ENCODE measurements at places on chromosomes 7 and 10.

DNA sequence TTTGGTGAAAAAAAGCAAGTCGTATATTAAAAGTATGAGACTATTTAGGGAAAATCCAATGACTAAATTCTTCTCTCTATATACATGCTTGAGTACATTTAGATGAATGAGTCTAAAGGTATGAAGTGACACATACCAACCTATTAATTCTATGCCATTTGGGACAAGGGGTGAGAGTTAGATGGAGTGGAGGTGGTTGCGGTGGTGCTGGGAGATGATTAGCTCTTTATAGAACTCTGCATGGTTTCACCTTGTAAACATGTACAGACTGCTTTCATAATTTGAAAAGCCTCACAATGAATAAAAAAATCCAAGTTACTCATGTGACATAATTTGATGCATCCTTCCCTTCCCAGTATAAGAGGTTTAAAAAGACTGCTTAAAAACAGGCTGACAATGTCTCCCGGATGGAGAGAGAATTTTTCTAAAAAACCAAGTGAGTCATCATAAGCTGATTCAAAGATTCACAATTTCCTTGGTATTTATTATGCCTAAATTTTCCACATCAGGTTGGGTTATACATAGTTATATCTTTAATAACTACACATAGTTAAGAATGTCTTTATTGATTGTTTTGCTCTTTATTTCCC, 572.8 kb downstream of the REEP3 start:
- peak; percentile 38 for DNase-seq

DNA sequence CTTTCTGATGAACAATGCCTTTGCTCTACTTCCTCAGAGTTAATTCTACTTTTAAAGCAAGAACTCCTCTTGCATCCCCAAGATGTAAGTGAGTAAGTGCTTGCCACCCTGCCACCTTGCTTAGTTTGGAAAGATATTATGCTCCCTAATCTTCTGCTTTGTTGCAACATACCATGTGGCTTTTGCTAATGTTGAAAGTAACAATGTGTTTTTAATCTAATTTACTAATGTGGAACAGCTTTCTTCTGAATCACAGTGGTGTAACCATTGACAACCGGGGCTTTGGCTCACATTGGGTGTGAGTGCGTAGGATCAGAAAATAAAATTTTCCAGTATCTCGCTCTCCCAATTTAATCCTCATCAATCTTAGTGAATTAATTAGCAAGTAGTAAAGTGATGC, 254.1 kb upstream of the PTER start:
- no peak for DNase-seq

- no peak for DNase-seq
These were observed 219.5 kb upstream of the KCND2 start for GRCh38 chr7:120053390-120053961.

- no peak for DNase-seq
These were observed 32.3 kb upstream of the OSBPL3 start for GRCh38 chr7:25012254-25012653.

GRCh38 chr7:91847876-91848588, 32.5 kb downstream of the MTERF1 start:
- no peak for DNase-seq

DNA sequence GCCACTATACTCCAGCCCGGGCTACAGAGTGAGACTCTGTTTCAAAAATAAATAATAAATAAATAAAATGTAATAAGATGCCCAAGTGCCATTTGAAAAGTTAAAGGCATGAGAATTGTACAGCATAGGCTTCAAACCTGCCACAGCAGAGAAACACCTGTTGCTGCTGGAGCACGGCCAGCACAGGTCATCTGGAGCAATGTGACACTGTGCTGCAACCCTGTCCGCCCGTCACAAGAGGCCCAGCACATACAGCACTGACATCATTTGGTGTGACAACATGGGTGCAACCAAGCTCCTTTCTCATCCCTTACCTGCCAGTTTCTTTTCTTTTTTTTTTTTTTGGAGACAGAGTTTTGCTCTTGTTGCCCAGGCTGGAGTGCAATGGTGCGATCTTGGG, 1.3 kb downstream of the RFC2 start:
- no peak for DNase-seq

GRCh38 chr7:139968931-139969330, 93.8 kb downstream of the PARP12 start:
- no peak for DNase-seq

DNA sequence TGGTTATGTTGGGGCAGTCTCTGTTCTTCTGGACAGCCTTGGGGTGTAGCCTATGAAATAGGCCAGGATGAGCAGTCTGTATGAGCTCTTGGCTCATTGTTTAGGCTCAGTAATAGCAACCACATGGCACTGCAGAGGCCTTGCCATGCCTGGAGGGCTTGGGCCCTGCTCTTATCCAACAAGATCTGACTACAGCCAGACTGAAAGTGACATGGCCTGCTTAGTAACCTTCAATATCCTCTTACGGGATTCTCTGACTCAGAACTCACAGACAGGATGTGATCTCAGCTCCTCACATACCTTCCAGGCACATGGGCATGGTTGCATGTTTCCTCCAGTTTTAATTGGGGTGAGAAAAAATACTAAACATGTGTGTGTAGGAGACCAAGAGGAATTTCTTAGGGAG, 289.3 kb downstream of the PTEN start:
- no peak for DNase-seq

GRCh38 chr10:122856902-122857301, 11.2 kb upstream of the CUZD1 start:
- no peak for DNase-seq

DNA sequence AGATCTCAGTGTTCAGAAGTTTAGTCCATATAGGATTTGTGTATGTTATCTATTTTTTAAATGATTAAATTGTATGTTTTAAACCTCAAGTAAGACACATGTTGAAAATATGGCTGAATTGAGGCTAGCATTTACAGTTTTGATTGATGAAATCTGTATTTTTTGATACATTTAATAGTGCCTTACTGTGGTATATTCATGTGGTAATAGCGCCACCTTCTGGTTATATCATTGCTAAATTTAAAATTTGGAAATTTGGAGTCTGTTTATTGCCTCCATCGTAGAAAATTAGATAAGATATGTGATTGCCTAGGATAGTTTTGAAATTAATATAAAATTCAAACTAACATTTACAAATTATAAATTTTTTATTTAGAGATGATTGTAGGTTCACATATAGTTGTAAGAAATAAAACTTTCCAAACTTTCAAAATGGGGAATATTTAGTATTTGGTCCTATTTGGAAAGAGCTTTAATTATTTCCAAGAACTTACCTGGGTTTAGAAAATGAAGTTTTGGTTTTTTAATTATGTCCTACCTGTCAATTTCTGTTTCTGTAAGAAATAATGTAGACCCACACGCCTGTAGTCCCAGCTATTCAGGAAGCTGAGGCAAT, 19.1 kb upstream of the ARMS2 start:
- DNase-seq: no peak

- no peak for DNase-seq
These were observed 4.1 kb downstream of the KLF6 start for GRCh38 chr10:3780771-3781467.

- DNase-seq: no peak
These were observed 43.2 kb downstream of the DPYSL4 start for GRCh38 chr10:132229834-132230556.

- DNase-seq: no peak
These were observed 68.9 kb upstream of the NMT2 start for GRCh38 chr10:15237351-15237750.

- no peak for DNase-seq
These were observed 73.6 kb downstream of the EMX2 start for GRCh38 chr10:117616179-117616578.

DNA sequence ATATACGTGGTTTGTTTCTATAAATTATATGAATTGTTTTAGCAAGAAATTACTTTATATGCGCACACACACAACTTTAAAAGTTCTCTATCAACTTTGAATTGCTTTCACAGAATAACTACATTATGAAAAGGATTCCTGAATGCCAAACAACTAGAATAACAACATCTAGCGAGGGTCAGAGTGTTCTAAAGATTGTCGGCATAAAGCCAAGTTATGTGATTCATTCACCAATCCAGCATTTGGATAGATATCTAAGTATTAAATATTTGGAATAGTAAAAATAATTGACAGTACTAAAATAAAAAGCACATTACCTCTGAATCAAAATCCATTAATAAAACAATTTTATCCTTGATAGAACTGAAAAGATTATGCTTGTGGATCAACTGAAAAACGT, 125.3 kb upstream of the AMPH start:
- DNase-seq: no peak

DNA sequence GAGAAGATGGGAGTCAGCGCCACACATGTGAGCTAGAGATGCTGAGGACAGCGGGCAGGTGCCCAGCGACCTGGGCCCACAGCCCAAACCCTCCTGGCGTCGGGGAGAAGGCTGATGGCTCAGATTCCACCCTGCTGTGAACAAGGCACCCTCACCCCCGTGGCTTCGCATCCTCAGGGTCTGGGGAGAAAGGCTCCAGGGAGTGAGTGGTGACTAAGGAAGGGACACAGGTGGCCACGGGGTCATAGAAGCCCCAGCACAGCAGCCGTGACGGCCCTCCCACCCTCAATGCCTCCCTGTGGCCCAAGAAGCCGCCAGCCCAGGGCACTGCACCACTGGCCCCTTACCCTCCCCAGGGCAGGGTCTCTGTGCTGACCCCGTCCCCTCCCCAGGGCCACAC, 19.6 kb downstream of the INTS1 start:
- no peak for DNase-seq

DNA sequence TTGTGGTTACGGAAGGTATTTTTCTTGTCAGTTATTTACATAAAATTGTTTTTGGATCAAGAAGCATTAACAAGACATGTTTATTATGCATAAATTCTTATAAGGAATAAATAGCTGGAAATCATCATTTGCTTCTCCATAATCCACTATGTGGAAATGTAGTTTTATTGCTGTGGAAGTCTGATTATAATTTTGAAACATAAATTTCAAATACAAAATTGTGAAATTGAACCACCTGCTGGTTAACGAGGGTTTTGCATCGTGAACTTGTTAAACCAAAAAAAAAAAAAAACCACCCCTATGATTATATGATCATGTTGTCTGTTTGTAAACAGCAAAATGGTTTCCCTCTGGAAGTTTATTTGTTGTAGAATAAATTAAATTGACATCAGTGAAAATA, 25.9 kb downstream of the ABRAXAS2 start:
- DNase-seq: no peak

GRCh38 chr7:149194799-149195179, 557 bp upstream of the ZNF282 start:
- no peak for DNase-seq

- DNase-seq: no peak
These were observed 231.1 kb upstream of the CCDC6 start for GRCh38 chr10:60137292-60137992.

DNA sequence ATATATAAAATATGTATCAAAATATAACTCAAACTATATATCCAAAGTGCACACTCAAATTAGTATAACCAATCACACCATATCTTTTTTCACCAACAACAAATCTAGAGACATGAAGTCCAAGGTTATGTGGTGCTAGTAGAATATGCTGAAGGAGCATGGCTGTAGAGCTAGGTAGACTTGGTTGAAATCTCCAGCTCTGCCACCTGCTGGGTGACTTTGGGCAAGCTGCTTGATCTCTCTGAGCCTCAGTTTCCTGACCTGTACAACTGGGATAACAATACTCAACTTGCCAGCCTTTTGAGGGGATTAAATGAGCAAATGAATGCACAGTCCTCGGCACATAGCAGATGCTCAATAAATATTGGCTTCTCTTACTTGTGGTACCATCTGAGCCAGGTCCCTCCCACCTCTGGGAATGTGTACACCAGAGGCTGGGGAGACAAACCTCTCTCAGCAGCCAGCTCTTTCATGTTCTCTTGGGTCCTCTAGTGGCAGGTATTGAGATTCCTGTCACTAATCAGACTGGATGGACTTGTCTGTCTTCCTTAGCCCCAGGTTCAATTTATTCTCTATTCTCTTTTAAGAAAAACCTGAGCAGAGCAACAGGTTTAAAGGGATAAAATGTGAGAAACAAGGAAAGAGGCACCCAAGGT, 94.3 kb upstream of the PDE1C start:
- peak; percentile 47 for DNase-seq

DNA sequence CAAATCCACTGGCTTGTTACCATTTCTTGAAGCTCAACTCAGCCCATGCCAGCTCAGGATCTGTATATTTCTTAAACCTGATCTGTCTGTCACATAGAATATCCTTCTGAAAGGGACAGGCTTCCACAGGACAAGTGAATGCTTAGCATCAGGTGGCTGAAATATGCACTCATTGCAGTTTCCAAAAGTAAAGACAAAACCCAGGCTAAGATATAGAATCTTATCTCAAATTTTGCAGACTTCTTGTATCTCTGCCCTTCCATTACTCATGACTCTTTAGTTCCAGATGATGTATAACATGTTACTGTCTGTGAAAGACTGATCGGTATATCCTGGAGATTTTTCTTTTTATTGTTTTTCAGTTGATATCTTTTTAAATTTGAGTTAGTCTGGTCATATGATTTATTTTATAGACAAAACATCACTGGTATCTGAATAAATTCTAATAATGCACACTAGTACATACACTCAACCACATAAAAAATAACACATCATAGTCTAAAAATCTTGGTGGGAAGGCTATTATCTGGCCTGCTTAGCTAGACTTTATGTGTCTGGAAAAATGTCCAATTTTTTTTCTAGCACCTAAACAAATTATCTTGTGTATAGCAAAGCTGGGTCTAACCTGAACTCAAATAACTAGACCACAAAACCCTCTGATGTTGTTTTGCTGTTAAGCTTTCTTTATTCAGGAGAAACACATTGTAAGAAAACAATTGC, 182.6 kb downstream of the ADAM12 start:
- no peak for DNase-seq

GRCh38 chr7:113285411-113285810, 167.1 kb upstream of the SMIM30 start:
- DNase-seq: no peak

GRCh38 chr10:35217455-35217854, 90.8 kb downstream of the CREM start:
- no peak for DNase-seq

GRCh38 chr7:80942261-80943041, 23.6 kb upstream of the SEMA3C start:
- DNase-seq: no peak

GRCh38 chr10:93501650-93502049, 5.2 kb downstream of the CEP55 start:
- DNase-seq: no peak

DNA sequence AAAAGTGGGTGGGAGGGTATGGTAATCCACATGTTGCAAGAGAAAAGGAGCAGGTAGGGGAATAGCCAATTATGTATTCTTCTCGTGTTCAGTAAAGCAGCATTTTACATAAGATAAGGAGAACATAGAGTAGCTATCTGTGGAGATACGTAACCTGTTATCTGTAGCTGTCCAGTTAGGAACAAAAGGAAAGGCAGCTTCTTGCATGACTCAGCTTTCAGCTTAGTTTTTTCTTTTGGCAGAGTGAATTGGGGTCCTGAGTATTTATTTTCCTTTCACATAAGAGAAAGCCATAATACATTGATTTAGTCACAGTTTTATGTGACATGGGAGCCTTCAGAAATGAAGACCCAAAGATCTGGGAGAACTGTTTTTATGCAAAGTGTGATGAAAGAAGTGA, 116.7 kb upstream of the IMMP2L start:
- no peak for DNase-seq

Measured in putamen (tissue), 1 donor.